ENCODE measurements at places on chromosomes 1 and 21. TPM values are rescaled to one million over a fixed set of nuclear protein-coding genes. Genes with fewer than 3 reads are reported as not detected.

DNA sequence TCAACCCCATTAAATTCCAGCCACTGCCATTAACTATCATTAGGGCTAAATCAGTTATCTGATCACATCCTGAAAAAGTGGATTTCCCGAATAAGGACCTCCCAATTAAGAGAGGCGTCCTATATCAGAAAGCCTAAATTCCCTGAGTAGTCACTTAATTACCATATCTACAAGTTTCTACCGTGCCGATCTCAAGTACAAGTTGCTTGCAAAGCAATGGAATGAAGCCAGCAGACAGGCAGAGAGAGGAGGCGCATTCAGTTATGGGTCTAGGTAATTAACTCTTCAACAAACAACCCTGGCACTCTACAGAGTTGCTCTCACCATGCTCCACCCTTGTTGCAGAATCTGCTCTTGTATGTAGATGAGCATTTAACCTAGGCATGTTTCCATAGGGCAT lies 494.6 kb upstream of the RUNX1 start:
- DNase-seq = no peak

DNA sequence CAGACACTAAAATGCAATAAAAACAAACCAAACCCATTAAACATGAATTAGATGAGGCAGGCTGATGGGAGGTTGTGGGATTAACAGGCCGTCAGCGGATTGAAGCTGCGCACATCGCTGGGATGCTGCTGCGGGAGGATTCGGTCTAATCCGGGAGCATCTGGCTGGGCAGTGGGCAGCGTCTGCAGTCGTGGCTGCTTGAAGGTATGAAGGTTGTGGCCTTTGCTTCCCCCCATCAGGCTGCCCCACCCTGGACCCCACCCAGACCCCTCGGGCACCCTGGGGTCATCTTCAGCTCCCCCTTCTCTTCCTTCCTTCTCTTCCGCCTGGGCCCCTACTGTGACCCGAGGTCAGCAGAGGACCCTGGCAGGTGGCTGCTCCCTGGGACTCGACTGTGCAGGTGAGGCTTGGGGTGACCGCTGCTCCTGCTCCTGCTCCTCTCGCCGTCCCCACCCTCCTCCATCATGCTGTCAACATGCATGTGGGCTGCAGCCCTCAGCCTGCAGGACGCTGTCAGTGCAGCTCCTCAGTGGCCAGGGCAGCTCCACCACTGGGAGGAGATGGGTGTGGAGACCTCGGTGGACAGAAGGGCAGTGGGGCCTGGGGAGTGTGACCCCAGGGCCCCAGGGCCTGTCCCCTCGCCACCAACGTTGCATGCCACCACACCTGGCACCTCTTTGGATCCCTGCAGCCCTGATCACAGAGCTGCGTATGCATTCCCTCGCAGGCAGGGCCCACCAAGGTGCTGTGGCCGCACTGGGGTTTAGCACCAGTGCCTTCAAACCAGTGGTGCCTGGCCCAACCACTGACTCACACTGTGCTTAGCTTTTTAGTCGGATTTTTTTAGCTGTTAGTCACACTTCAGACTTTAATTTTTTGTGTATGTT lies 112.2 kb upstream of the COL6A1 start:
- no peak for DNase-seq

DNA sequence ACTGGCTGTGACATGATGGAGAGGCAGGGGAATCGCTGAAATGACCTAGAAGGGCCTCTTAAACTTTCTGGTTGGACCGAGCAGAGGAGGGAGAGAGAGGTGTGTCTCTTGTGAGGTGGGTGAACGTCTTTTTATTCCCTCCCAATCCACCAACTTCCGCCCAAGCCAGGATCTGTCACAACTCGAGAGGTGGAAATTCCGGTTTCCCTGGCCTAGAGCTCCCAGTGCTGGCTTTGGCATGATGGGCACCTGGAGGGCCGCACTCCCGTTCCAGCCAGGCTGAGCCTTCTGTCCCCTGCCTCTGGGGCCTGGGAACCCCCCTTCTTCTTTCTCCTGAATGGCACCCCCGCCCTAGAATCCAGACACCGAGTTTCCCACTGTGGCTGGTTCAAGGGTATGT lies at the start of gene SEMA4A:
Gene SEMA4A, plus strand, starts transcription at position 224 of the 400 bp plus-strand sequence. CDS start 994 bp downstream, outside the sequence.
- no peak for DNase-seq

DNA sequence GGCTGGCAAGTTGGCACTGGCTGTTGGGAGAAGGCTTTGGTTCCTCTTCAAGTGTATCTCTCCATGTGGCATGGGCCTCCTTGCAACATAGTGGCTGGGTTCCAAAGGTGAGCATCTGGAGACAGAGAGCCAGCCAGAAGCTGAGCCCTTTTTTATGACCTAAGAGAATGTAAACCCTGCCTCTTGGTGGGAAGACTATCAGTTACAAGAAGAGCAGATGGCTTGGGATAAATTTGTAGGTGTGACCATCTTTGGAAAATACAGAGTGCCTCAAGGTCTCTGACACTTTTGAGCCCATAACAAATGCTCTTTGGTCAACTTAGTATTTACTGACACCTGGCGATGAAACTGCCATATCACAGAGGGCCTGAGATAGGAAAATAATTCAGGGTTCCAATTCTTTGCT lies 31.4 kb upstream of the PRELP start:
- DNase-seq = no peak

GRCh38 chr1:207814469-207814868 lies 62.6 kb downstream of the CD46 start:
- no peak for DNase-seq

DNA sequence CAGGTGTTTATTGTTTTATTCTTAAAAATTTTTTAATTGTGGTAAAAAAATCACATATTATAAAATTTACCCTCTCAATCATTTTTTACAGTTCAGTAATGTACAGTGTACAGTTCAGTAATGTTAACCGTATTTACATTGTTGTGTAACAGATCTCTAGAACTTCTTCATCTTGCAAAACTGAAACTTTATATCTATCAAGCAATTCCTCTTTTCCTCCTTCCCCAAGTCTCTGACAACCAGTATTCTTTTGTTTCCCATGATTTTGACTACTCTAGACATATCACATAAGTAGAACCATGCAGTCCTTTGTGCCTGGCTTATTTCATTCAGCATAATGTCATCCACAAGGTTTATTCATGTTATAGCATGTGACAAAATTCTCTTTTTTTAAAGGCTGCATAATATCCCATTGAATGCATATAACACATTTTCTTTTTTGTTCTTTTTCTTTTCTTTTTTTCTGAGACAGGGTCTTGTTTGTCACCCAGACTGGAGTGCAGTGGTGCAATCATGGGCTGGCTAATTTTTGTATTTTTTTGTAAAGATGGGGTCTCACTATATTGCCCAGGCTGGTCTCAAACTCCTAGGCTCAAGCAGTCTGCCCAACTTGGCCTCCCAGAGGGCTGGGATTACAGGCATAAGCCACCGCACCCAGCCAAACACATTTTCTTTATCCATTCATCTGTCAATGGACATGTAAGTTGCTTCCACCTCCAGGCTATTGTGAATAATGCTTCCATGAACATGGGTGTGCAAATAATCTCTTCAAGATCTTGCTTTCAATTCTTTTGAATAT lies 17.2 kb upstream of the RCSD1 start:
- no peak for DNase-seq

DNA sequence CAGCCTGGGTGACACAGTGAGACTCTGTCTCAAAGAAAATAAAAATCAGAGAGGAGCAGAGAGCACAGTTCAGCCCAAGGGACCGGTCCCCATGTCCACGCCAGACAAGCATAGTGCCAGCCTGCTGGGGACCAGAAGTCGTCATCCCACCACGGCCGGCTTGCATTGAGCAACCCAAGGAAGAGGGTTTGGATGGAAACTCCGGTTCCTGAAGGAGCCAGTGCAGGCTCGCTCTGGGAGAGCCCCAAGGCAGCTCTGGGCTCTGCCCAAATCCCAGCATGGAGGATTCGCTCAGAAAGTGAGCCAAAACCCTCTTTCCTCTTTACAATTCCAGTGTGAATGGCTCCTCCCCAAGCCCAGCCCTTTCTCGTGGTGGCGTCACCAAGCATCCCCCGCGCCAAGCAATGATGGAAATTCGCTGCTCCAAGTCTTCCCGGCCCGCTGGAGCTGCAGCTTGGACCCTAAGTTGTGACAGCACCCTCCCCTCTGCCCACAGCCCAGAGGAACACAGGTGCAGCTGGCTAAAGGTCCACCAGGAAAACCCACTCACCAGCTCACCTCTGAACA lies 64.1 kb upstream of the SLC25A33 start:
- DNase-seq = no peak

GRCh38 chr1:209863766-209864485 lies 36.2 kb downstream of the UTP25 start:
- no peak for DNase-seq

- DNase-seq = no peak
These were observed 31.0 kb upstream of the ARID1A start for GRCh38 chr1:26664802-26665201.

- no peak for DNase-seq
These were observed 32.1 kb downstream of the NAV1 start for GRCh38 chr1:201570886-201571624.

GRCh38 chr1:116664366-116664977 lies 3.1 kb downstream of the IGSF3 start:
- no peak for DNase-seq

DNA sequence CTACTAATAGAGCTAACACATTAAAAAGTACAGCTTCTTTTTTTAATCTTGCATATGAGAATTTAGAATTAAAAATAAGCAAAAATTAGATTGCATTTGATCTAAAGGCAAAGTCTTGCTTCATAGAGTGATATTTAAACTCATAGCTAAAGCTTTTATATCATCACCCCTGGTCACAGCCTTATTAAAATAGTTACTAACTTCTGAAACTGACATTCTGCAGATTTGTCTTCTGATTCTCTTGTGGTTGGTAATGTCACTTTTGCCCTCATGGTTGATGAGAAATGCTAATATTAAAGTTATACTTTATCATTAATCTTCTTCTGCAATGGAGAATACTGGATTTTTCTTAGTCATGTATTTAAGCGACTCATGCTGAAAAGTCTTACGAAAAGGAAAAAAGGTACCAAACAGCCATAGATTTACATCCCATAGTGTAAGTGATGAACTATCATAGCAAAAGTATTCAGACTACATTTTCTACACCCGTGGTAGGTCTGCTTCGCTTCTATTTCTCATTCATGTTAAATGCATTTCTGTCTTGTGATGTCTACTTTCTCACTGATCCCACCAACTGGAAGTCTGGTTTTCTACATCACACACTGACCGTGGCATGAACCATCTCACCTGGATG lies 330.5 kb upstream of the B3GALT2 start:
- no peak for DNase-seq

GRCh38 chr1:197393105-197393504 lies 125.1 kb downstream of the CRB1 start:
- DNase-seq = no peak

- no peak for DNase-seq
These were observed 1.3 kb upstream of the PYGO2 start for GRCh38 chr1:154962795-154963330.

DNA sequence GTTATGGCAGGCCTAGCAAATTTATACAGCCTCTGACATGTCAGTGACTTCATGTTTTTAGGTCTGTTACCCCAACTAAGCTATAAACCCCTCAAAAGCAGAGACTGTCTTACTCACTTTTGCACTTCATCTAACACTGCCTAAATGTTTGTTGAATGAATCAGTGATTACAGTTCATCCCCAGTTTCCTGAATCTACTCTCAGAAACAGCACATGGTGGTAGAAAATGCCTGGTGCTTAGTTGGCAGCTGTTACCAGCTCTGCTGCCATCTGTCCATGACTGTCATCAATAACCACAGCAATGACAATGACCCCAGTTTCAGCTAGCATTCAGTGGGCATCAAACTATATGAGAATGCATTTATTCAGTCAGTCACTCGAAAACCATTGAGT lies 110.5 kb upstream of the SERBP1 start:
- no peak for DNase-seq

DNA sequence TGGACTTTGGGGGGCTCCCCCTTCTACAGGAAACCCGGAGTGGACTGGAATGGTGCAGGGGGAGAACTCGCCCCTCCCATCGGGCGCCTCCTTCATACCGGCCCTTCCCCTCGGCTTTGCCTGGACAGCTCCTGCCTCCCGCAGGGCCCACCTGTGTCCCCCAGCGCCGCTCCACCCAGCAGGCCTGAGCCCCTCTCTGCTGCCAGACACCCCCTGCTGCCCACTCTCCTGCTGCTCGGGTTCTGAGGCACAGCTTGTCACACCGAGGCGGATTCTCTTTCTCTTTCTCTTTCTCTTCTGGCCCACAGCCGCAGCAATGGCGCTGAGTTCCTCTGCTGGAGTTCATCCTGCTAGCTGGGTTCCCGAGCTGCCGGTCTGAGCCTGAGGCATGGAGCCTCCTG lies at the start of gene TNFRSF14:
Gene TNFRSF14, plus strand, starts transcription at position 95 of the 401 bp plus-strand sequence. Its CDS starts 294 bp downstream, at position 389.
- peak; percentile 65 for DNase-seq

DNA sequence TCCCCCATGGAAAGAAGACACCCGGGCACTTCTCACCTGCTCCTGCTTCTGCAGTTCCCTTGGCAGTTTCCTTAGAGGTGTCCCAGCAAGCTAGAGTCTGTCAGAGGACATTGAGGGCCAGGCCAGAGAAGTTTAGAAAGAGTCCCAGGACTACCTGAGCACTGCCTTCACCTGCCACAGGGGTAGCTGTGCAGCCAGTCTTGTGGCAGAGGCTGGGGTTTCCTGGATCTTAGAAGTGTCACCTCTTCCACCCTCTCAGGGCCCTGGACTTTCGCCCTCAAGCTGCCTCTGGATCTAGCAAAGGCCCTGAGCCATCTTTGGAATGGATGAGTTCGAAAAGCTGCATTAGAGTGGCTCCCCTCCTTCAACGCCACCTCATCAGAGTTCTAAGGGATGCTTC lies 34.9 kb upstream of the BTG2 start:
- no peak for DNase-seq

DNA sequence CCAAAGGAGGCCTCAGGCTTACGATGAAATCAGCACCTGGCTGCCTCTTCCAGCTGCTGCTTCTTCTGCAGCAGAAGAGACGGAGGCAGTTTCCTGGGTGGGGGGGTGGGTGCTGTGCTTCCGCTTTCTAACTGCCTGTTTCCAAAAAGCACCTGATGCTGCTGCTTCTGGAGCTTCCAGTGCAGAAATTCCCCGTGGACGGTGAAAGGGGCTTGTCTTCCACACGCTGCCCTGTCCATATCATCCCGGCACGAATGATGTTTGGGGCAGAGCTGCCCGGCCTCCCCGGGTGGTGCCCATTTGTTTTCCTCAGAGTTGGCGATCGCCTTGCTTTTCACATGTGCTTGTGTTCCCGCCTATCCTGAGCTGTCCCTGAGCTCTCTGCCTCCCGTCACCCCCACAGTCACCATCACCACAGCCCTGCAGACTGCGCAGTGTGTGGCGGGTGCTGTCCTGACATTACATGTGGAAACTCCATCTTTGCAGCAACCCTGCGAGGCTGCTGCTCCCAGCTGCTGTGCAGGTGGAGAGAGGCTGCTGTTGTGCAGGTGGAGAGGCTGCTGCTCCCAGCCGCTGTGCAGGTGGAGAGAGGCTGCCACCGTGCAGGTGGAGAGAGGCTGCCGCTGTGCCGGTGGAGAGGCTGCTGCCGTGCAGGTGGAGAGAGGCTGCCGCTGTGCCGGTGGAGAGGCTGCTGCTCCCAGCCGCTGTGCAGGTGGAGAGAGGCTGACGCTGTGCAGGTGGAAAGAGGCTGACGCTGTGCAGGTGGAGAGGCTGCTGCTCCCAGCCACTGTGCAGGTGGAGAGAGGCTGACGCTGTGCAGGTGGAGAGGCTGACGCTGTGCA lies 1.8 kb downstream of the TTLL10 start:
- no peak for DNase-seq

The NPHS2 gene
- polyA plus RNA-seq = not detected

The CR1L gene
- 0.29 TPM for polyA plus RNA-seq

The PAPPA2 gene
- polyA plus RNA-seq = not detected

The RUNX1 gene
- polyA plus RNA-seq = 5.9 TPM

The KCNE1 gene
- polyA plus RNA-seq = 0.52 TPM

The MTARC2 gene
- polyA plus RNA-seq = 26.5 TPM

The KRTAP7-1 gene
- polyA plus RNA-seq = not detected

The SHISAL2A gene
- polyA plus RNA-seq = 7.6 TPM

Data from muscle of arm (tissue), 14 donors.